Hematopoietic multipotent progenitor cell treated with erythropoietin and hydrocortisone succinate and interleukin-3 and kit ligand, for 15 days (in vitro differentiated cells): ENCODE measurements at places on chromosomes 1 and 21.

GRCh38 chr1:232943679-232944252 lies 6.6 kb upstream of the NTPCR start:
- DNase-seq = no peak

DNA sequence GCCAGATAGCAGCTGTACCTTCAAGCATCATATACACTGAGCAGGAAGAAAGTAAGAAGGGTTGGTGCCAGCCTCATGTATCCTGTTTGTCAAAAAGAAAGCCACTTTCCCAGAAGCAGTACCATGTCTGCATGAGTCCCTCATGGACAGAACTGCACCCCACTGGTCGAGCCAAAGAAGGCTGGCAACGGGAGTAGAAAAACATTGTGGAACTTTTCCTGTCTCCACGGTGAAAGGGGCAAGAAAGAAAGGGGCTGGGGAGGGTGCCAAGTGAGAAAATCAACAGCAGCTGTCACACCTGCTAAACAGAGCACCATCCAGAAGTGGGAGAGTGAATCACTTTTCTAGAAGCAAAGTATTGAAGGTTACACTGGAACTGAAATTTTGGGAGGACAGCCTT lies 621.7 kb downstream of the LMO4 start:
- DNase-seq = no peak

DNA sequence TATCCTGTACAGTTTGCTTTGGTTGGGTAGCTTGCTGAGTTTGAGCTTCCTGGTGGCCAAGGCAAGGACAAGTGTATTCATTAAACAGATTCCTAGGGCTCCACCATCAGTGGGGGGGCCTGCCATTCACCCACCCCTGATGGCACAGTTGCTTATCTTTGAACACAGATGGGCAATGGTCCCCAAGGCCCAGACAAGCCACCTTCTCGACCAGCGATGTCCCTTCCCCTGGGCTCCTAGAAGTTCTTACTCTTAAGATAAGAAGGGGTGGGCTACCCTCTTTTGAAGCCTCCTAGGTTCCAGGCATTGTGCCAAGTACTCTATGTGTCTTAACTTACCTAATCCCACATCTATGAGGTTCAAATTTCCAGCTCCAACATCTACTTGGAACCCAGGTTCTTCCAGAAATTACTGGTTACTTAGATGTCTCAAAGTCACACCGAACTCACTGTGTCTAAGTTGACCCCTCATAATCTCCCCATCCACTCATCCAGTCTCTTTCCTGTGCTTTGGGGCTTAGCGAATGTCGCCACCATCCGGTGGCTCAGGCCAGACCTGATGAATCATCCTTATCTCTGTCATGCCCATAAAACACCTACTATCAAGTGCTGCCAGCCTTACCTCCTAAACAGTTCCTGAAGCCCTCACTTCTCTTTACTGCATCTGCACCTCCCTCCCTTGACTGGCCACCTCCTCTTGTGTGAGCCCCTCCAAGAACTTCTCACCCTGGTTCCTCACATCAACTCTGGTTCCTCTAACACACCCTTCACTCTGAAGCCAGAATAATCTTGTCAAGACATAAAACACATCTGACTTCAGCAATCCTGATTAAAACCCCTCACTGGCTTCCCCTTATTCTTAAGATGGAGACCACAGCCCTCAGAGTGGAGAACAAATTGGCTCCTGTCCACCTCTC lies 50.1 kb downstream of the KLHDC7A start:
- peak; percentile 3 for DNase-seq

GRCh38 chr1:183918589-183918988 lies 113.7 kb downstream of the RGL1 start:
- DNase-seq = no peak

DNA sequence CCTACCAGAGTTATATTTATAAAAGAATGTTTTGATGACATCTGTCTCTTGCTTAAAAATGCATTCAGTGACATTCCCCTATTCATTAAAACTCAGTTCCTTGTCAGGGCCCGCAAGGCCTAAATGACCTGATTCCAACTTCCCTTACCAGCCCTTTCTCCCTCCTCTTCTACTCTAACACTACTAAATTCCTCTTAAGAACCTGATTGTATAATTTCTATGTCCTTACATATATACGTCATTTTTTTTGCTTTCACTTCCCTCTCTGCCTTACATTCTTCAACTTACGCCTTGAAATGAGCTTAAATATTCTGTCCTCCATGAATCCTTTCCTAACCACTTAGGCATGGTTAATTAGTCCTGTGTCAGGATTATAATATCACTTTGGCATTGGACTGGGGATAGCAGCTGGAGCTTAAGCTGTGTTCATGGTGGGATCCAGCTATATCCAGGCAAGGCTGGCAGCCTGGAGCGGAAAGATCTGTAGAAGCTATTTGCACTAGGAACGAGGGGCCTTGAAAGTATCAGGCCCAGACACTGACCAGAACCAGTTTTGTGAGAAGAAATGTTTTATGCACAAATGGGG lies 360.2 kb upstream of the PTBP2 start:
- DNase-seq = no peak

DNA sequence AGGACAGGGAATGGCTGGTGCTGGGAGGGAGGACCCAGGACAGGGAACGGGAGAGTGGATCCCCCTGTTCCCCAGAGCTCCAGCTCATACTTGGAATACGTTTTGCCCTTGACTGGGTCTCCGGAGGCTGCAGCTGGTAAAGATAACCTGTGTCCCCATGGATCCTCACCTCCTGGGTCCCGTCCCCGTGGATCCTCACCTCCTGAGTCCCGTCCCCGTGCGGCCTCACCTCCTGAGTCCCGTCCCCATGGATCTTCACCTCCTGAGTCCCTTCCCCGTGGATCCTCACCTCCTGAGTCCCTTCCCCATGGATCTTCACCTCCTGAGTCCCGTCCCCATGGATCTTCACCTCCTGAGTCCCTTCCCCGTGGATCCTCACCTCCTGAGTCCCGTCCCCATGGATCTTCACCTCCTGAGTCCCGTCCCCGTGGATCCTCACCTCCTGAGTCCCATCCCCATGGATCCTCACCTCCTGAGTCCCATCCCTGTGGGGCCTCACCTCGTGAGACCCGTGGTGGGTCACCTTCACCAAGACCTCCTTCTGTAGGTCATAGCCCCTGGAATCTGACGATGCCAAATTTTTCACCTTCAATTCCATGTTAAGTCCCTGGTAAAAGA lies 61.4 kb downstream of the SCCPDH start:
- DNase-seq = no peak

DNA sequence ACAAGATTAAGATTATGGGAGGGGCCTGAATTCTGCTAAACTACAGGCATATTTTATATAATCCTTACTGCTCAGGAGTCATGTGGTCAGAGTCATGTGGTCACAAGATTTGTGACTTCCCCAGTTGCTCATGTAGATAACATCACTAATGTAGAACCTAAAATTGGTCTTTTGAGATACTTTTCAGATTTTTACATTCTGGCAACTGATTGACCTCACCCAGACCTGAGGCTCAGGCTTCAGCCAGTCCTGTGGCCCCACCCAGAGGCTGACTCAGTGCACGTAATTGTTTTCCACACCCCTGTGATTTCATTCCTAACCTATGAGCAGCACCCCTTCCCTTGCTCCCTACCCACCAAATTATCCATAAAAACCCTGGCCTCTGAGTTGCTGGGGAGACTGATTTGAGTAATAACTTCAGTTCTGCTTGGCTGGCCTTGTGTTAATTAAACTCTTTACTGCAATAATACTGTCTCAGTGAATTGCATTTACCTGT lies 41.7 kb upstream of the ZNF326 start:
- peak; percentile 66 for DNase-seq

DNA sequence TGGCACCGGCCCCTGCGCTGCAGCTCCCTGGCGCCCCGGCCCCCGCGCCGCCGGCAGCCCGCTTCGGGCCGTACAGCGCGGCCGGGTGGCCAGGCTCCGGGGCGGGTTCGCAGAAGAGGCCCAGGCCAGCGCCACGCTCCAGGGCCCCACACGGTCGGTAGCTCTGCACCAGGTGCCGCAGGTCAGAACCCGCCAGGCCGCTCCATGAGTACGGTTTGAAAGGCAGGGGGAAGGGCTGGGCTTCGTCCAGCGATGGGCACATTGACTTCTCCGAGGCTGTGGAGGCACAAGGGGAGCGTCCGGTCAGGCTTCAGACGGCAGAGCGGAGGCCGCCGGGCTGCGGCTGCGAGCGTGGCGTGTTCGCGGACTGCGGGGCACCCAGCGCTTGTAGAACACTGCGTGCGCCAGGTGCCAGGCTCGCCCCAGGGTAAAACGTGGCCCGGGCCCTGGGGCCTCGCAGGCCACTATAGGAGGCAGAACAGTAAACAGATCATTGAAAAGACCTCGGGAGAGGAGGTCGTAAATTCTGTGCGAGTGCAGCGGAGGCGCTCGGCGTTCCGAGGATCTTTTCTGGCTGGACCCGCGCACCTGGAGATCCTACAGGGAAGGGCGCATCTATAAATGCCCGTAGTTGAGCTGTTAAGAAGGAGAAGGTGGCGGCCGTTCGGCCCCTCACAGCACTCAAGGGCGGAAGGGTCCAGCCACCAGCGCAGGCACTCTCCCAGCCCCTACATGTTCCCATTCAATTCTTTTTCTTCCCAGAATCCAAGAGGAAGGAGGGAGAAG lies 5.7 kb downstream of the GFI1 start:
- no peak for DNase-seq

- no peak for DNase-seq
Measured at GRCh38 chr1:26368486-26368885, 4.1 kb downstream of the ZNF683 start.

DNA sequence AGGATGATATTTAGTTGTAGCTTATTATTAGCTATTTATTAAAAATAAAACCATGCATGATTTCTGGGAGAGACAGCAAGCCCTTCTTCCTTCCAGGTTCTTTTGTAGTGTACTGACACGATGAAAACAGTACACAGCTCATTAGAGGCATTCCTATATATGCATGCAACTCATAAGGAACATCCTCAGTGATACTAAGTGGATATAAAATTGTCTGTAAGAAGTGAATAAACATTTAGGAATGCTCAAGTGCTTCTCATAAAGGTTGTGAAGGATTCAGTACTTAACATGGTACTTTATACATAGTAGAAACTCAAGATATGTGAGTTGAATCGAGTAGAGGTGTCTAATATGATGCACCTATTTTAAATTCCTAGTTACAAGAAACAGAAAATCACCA lies 287.7 kb downstream of the SDCCAG8 start:
- DNase-seq = no peak

- no peak for DNase-seq
Measured at GRCh38 chr1:231856426-231856825, 229.8 kb downstream of the DISC1 start.

DNA sequence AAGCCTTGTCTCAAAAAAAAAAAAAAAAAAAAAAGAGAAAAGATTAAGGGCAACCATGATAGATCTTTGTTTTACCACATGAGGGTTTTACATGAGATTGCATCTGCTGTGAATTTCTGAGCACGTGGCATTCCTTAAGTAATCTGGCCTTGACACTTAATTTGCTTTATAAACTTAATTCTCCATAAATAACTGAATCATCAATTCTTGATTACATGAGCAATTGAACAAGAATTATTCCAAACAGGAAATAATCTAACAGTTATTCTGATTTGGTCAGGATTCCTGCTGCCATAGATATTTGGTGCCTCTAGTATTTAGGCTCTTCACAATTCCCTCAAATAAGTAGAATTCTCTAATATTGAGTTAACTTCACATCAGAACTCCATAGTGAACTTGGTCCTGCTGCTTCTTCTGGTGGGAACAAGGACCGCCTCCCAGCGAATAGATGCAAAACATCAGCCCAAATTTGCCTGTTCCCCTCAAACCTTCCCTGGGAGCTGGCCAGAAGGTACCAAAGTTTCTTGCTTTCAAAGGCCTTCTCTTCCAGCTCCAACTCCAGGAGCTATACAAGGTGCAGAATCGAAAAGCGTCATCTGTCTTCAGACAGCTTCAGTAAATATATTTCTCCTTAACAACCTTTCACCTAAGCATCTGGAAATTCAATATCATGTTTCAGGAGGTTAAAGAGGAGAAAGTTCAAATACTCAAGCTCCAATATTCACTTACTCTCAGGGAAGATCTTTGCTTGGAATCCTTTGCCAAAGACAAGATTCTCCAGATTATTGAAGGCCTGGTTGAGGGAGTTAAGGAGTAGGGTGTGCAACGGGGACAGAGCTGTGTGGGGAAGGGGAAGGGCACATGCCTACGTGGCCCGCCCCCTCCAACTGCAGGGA lies 1.0 kb downstream of the KRTCAP2 start:
- no peak for DNase-seq

DNA sequence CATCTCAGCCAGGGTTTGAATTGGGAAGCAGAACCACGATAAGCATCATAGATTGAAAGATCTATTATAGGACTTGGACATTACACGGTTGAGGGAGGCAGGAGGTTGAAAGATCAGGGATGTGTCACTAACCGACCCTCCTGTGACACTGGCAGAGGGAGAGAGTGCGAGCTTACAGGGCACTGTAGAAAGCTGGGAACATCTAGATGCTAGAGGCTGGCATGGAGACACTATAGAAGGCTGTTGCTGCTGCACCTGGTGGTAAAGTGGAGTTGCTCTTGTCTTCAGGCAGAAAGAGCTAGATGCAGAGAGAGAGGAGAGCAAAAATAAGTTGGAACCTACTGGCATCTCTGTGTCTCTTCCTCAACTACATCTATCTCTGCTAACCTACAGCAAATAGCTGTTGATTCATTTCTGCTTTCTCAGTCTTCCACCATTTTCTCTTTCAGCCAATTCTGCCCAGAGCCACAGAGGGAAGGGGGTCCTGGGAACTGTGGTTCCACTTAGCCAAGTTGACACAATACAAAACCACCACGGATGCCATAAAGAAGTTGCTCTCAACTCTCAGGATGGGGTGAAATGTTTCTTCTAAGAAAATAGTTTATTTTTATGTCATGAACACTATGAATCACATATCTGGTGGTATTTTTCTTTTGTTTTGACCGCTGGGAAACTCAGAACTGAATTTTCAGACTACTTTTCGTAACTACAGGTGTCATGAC lies 155.9 kb downstream of the ZNF281 start:
- no peak for DNase-seq

- DNase-seq = no peak
Measured at GRCh38 chr1:9558271-9558945, 19.1 kb downstream of the SLC25A33 start.

GRCh38 chr1:9846611-9847171 lies 22.9 kb upstream of the CLSTN1 start:
- no peak for DNase-seq

- no peak for DNase-seq
Measured at GRCh38 chr1:114896795-114897194, 42.1 kb downstream of the SYCP1 start.

- DNase-seq = no peak
Measured at GRCh38 chr1:247277191-247277590, 21.3 kb downstream of the VN1R5 start.

- no peak for DNase-seq
Measured at GRCh38 chr1:67339623-67340343, 32.1 kb downstream of the IL12RB2 start.
